ENCODE measurements at places on chromosomes 3 and 15. TPM values are rescaled to one million over a fixed set of nuclear protein-coding genes. Genes with fewer than 3 reads are reported as not detected.

- peak; percentile 92 for DNase-seq
Measured at GRCh38 chr3:29128001-29128400, 152.9 kb upstream of the RBMS3 start.

The DLEC1 gene
- not detected for total RNA-seq

- DNase-seq = no peak
Measured at GRCh38 chr3:191008074-191008473, 145.6 kb upstream of the GMNC start.

DNA sequence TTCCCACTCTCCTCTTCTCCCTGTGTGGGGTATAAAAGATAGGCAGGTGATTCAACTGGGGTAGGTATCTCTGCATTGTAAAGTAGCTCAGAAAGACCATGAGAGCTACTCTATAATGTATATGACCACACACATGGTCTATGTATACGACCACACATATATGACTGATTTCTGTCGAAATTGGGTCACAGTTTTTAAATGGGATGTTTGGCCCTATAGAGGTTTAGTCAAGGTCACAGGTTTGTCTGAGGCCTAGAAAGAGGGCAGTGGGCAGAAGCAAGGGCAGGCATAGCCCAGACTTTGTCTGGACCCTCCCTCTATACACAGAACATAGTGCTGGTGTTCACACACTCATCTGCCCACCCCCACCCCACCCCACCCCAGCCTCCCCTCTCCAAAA lies 4.4 kb downstream of the LAMP3 start:
- no peak for DNase-seq
